ENCODE measurements at places on chromosomes 4 and X.

DNA sequence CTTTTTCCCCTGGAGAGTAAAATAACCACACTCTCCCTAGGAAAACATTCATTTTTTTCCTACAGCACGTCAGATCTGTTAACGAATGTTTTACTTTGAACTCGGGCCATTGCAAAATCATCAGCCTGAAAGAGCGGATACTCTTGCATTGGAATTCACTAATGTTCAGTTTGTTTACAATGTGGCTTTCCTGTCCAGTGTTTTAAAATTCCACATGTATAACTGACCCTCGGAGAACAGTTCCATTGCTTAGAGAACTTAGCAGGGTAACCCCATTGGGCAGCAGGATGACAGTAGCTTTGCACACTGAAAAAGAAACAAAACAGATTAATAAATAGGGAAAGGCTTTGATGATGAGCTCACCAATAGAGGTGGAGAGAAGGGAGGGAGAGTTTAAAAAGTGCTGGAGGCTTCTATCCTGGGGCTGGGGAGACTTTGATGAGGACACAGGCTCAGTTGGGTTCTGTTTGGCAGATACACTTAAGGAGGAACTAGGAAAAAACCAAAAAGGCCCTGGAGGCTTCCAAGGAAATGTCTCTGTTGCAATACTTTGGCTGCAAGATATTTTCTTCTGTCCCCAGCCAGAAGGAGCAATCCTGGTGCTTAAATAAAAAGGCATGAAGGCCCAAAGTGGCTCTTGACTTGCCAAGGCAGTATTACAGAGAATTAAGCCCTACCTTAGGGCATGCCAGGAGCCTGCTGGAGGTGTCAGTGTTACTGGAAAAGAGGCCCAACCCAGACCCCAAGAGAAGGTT is 143.1 kb downstream of the ARSF start:
- DNase-seq, result no peak

DNA sequence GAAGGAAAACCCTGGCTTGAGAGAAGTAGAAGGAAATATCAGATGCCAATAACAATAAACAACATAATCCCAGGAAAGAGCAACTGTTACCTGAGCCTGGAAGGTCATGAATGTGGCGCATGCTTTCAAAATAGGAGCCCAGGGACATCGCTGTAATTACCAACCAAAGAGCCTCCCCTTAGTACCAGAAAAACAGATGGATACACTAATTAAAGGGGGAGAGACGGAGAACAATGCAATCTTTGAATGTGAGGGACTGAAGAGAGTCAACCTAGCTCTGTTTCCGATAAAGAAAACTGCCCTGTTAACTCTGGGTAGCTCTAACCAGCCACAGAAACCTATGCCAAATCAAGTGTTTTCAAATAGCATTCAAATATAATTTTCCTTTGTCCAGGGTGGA is 161.4 kb downstream of the ENOX2 start:
- DNase-seq, result no peak

GRCh38 chr4:8006471-8006870 is 66.8 kb upstream of the AFAP1 start:
- DNase-seq, result no peak

GRCh38 chr4:162865102-162865501 is 301.6 kb downstream of the NAF1 start:
- DNase-seq, result no peak

DNA sequence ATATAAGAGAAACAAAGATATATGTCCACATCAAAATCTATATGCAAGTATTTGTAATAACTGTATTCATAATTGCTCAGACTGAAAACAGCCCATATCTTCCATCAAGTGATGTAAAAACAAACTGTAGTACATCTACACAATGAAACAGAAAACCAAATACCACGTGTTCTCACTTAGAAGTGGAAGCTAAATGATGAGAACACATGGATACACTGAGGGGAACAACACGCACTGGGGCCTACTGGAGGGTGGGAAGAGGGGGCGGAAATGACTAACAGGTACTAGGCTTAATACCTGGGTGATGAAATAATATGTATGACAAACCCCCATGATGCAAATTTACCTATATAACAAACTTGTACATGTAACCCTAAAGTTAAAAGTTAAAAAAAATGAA is 42.7 kb downstream of the UBA6 start:
- no peak for DNase-seq

DNA sequence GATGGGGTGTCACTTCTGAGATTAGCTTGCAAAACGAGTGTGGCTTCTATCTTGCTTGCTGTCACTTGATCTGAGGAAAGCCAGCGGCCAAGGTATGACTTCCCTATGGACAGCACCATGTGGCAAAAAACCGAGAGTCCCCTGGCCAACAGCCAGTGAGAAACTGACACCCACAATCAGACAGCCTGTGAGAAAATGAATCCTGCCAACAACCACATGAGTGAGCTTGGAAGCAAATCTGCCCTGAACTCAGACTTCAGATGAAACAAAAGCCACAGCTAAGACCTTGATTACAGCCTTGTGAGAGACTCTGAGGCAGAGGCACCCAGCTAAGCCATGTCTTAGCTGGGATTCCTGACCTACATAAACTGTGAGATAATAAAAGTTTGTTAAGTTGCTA is 45.5 kb downstream of the PPP1R2C start:
- no peak for DNase-seq

GRCh38 chr4:188106454-188106853 is 2.9 kb downstream of the TRIML2 start:
- no peak for DNase-seq

- DNase-seq, result no peak
These were observed 212.3 kb downstream of the MAD2L1 start for GRCh38 chr4:119854364-119854763.

DNA sequence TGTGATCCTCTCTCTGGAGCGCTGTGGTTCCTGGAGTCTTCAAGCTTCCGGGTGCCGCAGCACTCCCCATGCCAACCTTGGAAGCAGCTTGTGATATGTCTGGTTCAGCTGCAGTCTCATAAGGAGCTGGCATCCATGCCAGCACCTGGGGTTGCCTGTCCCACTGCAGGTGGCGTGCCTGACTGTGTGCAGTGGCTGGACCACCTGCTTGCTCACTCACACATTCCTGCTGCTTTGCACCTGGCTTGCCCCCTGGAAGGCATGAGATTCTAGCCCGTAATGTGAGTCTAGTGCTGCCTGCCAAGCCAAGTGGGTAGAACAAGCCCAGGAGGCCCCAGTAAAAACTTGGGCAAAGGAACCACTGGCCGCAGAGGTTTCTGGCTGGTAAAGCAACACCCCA is 687.2 kb upstream of the AADAT start:
- no peak for DNase-seq

- DNase-seq, result no peak
These were observed 10.9 kb downstream of the GAB1 start for GRCh38 chr4:143347484-143348111.

DNA sequence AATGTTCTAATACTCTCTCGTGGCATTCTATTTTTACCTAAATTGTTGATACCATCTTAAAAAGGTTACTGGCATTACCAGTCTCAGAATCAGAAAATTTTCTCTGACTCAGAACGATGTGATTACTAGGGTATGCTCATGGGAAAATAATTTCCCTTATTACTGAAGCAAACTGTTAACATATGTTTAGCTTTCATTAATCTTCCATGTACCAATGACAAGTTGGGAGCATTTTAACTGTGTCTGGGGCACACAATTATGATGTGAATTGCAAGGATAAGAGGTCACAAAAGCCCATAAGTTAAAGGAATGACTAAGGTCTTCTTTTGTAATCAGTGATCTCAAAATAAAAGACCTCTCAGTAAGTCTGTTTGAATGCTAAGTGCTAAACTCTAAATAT is 1254.6 kb downstream of the PCDH18 start:
- DNase-seq, result no peak

- no peak for DNase-seq
These were observed 921.8 kb upstream of the INTU start for GRCh38 chr4:126710935-126711334.

GRCh38 chr4:2732526-2732925 is 23.6 kb downstream of the TNIP2 start:
- no peak for DNase-seq

DNA sequence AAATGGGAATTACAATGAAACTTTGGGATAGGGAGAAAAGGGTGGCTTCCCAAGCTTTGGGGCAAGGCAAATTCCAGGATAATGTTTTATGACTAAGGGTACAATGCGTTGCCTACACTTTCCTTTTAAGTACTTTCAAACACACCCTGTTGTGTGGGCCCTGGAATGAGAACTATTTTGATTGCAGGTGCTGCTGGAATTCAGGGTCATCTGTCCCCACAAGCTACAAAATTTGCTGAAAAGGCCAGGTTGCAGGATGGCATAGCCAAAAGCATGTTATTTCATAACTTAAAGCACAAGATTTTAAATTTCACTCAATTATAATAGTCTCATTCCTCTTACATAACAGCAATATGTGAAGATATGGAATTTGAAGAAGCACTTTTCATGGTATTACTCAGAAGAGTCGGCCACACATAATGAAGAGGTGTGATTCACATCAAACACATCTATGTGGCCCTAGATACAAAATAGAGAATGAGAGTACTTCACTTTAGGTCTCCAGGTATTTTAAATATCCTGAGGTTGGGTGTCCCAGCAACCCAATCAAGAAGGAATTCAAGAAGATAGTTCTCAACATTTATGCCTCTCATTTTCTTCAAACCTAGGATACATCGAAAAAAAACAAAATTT is 89.3 kb downstream of the APBB2 start:
- peak; percentile 27 for DNase-seq

DNA sequence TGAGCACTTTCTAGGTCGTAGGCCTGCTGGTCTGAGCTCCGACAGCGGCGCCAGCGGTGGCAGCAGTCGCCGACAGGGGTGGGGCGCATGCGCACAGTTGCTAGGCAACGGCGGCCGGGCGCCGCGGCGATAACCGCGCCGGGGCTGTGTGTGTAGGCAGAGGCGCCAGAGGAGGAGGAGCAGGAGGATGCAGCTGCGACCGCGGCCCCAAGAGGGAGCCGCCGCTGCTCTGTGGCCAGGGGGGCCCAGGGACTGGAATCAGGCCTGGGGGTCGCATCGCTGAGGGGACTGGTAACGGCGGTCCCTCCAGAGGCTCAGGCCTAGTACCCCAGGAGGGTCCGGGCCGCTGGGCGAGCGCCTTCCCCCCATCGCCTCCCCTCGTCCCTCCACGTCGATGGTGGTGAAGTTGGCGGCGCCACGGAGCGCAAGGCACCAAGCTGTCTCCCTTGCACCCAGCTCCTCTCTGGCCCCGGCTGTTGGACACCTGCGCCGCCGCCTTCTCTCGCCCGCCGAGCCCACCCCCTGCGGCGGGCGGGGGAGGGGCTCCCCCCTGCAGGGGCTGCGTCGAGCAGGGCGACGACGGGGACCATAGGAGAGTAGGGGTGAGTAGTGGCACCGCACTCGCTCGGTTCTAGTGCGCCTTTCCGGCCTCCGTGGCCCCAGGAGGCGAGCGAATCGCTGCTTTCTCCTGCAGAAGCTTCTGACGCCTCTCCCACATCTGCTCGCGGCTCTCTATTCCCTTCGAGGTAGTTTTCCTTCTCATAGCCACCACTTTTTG is 58.6 kb upstream of the ZC4H2 start:
- no peak for DNase-seq

DNA sequence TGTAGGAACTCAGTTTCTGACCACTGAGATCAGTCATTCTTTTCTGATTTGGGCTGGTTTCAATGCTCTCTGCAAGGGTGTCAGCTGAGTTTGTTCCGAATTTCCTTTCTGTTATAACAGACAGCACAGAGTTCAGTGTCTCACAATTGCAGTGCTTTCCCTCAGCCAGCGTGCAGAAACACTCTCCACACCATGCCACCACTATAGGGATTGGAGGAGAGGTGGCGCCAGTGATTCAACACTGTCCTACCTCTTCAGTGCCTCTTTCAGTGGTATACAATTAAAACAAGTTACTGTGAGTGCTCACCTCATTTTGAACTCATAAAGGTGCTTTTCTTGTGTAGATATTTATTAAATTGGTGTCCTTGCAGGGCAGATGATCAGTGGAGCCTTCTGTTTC is 413.2 kb upstream of the CXorf51B start:
- DNase-seq, result no peak

DNA sequence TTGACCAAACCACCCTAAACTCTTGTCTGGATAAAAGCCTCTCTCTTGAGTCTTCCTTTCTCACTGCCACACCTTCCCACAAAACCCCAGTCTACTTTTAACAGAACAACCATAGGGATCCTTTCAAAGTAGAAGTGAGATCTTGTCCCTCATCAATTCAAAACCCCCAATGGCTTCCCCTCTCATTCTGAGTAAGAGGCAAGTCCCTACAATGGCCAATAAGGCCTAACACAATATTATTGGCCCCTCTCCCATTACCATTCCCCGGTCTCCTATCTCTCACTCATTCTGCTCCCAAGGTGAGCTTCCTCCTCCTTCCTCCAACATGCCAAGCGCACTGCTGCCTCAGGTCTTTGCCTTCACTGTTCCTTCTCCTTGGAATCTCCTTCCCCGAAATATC is 57.1 kb downstream of the REELD1 start:
- no peak for DNase-seq

DNA sequence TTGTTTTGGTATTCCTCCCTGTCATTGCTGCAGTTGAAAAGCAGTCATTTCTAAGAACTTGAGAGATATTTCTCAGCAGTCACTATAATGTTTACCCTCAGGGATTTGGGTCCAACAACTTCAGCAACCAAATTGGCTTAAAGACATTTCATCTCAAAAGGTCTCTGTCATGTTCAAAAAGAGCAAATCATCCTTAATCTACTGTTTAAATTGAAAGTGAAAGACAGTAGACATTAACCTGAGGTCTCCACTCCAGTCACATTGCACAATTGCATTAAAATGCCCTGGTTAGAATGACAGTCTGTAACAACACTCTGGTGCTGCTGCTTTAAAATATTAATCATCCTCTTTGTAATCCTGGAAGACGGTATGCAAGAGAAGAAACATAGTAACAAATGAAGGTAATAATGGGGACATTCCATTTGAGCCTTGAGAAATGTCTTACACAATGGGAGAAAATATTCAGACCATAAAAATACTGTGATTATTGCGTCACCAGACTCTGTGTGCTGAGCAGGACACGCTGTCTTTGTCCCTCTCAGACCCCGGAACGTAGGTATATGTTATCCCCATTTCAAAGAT is 90.2 kb upstream of the UNC5C start:
- no peak for DNase-seq

DNA sequence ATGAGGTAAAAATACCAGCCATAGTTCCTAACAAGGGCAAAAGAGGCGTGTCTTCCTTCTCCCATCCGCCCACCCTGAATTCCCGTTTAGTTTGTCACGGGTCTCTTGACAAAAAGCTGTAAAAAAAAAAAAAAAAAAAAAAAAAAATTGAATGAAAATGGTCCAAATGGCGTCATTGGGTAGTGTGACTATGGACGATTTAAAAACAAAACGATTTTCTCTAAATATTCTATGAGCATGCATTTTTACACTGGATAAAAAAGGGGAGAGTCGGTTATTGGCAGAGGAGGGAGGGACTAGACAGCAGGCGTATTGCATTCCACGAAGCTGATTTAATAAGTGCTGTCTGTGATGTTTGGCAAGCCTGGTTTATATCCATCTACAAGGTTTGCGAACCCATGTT is at the start of gene FAM133A:
TSS of gene FAM133A (plus strand) at position 338 of the 403 bp plus-strand sequence. CDS start 35,214 bp downstream, outside the sequence.
- DNase-seq, result no peak

GRCh38 chr4:87979810-87980209 is 4.3 kb downstream of the SPP1 start:
- no peak for DNase-seq

- no peak for DNase-seq
These were observed 30.4 kb upstream of the UBE2NL start for GRCh38 chrX:143853488-143853887.

- peak; percentile 18 for DNase-seq
These were observed 29.6 kb downstream of the PDK3 start for GRCh38 chrX:24494647-24495075.

- DNase-seq, result no peak
These were observed 14.9 kb upstream of the DHX15 start for GRCh38 chr4:24599275-24599674.

GRCh38 chr4:159134429-159134828 is 31.6 kb downstream of the RAPGEF2 start:
- no peak for DNase-seq
